ENCODE measurements at places on chromosomes 7 and 10.

GRCh38 chr10:48772059-48772458 is 87.4 kb downstream of the WDFY4 start:
- no peak for DNase-seq

GRCh38 chr7:130430841-130431666 is 9.8 kb downstream of the CEP41 start:
- DNase-seq, result no peak

GRCh38 chr10:120477021-120477742 is 20.2 kb downstream of the PLPP4 start:
- no peak for DNase-seq

GRCh38 chr7:99155211-99155610 is 11.3 kb upstream of the SMURF1 start:
- no peak for DNase-seq

- DNase-seq, result no peak
Measured at GRCh38 chr10:46285300-46285699, 1.5 kb upstream of the ANTXRL start.

- no peak for DNase-seq
Measured at GRCh38 chr7:21912931-21913780, 32.5 kb downstream of the CDCA7L start.

DNA sequence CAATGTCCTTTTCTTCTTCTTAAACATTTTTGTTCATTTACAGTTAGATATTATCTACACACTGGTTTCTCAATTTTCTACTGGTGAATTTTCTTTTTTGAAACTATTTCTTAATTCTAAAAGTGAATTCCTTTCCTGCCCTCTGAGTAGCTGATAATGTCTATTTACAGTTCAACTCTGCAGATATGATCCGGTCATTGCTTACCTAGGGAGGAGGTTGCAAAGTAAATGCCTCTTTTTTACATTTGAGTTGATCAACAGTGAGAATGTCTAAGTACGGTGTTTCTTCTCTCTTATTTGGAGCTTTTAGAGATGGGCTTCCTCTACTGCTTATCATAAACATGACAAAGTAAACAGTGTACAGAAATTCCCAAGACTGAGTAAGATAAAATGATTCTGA is 20.6 kb upstream of the ORC5 start:
- no peak for DNase-seq

DNA sequence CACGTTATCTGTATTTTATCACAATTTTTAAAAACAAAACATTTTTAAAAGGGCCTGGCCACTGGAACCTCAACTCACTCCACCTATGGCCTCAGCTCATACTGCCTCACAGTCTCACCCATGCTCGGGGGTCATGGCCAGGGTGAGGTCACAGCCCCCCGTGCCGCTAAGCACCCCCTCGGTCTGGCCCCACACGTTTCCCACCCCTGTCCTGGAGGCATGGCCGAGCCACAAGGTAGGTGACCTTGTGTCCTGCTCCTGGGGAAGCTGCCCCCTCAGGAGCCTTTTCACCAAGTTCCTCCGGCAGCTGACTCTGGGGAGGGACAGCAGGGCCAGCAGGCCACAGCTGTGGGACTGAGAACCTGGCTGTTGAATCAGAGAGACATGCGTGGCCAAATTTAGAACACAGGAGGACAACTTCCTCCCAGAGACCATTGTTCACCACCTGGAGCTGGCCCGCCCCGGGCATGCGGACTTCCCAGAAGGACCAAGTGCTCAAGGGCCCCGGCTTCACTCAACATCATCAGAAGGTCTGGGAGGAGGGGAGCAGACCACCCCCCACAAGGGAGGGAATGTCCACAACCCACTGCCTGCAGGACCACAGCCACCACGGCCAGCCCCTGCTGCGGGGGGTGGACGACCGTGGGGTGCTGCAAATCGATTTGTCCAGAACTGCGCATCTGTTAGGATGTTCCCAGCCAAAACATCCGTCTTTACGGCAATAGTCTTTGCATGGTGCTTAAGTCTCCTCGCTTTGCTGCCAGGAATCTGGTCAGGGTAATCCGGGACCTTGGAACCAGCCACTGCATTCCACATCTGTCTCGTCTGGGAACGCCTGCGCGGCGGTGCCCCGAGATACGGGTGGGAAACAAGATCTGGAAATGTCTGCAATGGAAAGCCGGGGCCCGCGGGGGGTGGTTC is 48.6 kb upstream of the PDGFA start:
- DNase-seq, result no peak

DNA sequence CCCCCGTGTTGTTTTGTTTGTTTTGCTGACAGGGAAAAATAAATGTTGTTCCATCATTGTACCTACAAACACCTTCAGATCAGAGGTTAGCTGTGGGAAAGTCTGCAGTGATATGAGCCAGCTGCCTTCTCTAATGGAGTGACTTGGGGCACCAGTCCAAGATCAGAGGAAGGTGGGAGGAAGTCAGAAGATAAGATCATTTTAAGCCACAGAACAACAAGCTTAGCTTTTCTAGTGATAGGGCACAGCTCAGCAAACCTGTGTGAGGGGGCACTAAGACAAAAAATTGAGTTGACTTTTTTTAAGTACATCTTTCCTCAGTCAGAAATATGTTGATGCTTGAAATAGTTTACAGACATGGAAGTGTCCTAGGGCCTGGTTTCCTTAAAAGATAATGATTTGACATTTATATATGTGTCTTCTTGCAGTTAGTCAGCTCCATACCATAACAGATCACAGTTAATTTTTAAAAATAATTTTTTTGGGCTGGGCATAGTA is 240.3 kb upstream of the KAT6B start:
- peak; percentile 2 for DNase-seq

- DNase-seq, result peak; percentile 14
Measured at GRCh38 chr10:79400146-79401004, 45.0 kb downstream of the ZCCHC24 start.

DNA sequence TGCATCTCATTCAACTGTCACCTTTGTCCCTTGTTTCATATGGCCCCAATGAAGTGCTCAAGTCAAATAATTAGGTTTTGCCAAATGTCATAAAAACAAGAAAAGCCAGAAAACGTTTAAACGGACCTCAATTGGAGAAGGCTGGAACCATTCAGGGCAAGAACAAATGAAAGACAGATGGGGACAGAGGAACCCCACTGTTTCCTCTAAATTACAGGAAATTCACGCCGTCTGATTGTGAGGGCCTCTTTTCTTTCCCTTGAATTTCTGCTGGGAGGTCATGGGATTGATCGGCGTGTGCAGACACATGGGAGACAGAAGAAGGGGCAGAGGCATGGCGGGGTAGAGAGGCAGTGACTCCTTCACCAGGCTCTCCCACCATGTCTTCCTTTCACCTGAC is 656.4 kb downstream of the KCNMA1 start:
- DNase-seq, result no peak

GRCh38 chr7:67604461-67605386 is 608.1 kb downstream of the TYW1 start:
- DNase-seq, result no peak

- DNase-seq, result no peak
Measured at GRCh38 chr7:47653550-47654411, 71.9 kb upstream of the TNS3 start.

DNA sequence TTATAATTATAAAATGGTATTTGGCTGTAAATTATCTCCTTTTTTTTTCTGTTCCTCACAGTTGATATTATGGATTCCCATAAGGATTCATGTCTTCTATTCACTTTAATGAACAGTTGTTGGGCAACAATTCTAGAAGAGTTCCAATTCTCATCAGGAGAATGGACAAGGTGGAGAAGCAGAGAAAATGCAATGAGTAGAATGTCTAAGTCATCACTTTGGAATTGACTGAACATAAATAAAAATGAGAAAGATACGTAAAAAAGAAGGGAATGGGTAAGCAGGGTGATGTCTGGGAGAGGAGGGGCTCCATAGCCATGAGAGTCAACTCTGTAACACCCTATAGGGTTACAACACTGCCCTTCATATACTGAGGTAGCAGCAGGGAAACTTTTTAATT is 1.8 kb upstream of the CAV2 start:
- no peak for DNase-seq

DNA sequence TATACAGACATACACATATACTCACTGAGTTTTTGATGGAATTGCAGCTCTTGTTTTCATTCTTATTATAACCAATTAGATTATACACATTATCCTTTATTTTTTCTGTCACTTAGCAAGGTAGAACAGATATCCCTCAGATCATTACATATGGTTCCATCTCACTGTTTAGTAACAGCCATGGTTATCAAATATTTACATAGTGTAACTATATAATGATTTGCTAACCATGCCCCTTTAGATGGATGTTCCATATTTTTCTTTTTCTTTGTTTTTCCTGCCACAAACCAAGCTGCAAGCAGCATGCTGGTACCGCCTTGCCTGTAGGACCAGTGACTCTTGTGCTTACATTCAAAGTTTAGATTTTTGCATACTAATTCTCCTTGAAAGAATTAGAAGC is 163.4 kb upstream of the NFE2L3 start:
- no peak for DNase-seq

DNA sequence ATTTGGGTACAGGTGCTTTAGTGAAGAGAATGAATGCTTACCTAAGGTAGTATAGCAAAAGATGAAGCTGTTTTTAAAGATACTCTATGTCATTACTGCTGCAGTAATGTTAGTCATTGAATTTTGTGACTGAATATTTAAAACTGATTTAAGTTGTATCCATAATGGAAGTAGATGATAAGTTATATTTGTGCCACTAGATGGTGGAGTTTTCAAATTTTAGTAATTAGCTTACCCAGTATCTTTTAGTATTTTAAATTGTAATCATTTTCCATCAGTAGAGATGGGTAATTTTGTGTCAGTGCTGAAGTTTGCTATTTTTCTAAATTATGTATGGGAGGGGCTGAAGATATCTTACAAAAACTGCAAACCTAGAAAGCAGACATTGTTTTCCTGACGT is 25.2 kb downstream of the HBP1 start:
- no peak for DNase-seq

DNA sequence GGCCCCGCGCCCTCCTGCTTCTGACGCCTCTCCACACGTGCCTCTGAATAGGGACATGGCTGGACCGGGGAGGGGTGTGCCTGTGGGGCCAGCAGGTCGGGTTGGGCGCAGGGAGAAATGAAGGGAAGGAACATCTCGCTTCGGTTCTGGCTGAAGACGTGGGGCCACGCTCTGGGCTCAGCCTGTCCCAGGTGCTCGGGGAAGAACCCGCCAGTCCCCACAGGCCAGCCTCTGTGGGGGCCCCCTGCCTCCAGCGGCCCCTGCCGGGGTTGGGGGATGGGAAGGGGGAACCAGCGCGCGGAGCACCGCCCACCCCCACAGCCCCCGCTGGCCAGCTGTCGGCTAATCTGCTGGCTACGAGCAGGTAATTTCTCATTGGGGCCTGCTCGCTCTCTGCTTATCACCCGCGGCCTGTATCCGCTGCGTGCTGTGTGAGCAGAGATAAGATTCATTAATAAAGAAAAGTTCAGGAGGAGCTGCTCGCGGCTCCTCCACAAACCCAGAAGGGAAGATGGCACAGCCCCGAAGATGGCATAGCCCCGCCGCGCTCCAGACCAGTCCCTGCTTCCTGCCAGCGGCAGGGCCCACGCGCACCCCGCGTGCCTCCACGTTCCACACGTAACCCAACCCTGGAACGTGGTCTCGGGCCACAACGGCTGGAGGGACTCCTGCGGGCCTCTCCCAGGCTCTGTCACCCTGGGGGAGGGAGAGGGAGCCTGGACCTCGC is 186.2 kb downstream of the ELFN1 start:
- no peak for DNase-seq

GRCh38 chr7:36748017-36748487 is 23.8 kb upstream of the AOAH start:
- DNase-seq, result no peak

GRCh38 chr7:128874140-128875031 is 11.7 kb downstream of the ATP6V1F start:
- no peak for DNase-seq

GRCh38 chr10:110872984-110873923 is 1.5 kb downstream of the PDCD4 start:
- DNase-seq, result no peak

DNA sequence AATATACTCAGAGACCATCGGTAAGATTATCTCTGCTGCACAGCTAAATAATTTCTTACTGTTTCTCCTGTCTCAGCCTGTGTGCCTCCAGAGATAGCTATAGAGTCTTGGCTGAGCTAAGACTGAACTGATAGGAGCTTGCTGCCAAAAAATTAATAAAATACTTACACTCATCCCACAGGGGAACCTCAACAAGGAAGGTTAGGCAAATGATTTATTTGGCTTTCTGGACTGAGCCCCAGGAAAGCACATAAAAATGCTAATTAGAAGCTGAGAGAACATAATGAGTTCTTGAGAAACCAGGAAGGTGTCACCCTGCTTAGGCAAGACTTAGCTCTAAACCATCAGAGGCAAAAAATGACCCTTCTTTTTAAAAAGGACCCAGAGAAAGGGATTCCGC is 534.5 kb downstream of the TNS3 start:
- DNase-seq, result no peak

DNA sequence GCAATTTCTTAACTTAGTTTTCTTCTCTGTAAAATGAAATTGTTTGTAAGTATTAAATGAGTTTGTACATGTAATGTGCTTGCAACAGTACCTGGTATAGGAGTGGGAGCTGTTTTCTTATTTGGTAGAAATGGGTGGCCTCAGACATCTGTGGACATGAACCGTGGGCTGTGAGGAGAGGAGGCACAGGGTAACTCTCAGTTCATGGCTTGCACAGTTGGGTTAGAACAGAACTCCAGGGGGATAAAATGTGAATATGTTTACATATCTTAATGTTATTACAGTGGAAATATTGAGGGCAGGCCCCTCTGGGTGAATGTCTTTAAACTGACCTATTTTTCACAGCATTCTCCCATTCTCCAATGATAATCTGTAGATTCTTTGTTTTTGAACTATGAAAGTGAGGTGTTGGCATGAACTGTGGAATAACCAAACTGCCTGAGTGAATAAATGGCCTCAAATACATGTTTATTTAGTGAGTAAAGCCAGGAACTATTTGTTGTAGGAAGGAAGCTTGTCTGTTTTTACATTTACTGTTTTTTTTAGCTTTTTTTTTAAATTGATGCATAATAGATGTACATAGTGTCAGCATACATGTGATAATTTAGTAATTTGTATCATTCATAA is 2.6 kb downstream of the ABCA13 start:
- no peak for DNase-seq

- DNase-seq, result no peak
Measured at GRCh38 chr7:12090757-12091221, 120.3 kb upstream of the TMEM106B start.

- DNase-seq, result no peak
Measured at GRCh38 chr7:98283127-98283886, 1.8 kb downstream of the BRI3 start.
